Dorsolateral prefrontal cortex (tissue), 122 donors: ENCODE measurements at places on chromosomes 12 and 14. TPM values are rescaled to one million over a fixed set of nuclear protein-coding genes. Genes with fewer than 3 reads are reported as not detected.

Gene CCND2
- 100 TPM for total RNA-seq

DNA sequence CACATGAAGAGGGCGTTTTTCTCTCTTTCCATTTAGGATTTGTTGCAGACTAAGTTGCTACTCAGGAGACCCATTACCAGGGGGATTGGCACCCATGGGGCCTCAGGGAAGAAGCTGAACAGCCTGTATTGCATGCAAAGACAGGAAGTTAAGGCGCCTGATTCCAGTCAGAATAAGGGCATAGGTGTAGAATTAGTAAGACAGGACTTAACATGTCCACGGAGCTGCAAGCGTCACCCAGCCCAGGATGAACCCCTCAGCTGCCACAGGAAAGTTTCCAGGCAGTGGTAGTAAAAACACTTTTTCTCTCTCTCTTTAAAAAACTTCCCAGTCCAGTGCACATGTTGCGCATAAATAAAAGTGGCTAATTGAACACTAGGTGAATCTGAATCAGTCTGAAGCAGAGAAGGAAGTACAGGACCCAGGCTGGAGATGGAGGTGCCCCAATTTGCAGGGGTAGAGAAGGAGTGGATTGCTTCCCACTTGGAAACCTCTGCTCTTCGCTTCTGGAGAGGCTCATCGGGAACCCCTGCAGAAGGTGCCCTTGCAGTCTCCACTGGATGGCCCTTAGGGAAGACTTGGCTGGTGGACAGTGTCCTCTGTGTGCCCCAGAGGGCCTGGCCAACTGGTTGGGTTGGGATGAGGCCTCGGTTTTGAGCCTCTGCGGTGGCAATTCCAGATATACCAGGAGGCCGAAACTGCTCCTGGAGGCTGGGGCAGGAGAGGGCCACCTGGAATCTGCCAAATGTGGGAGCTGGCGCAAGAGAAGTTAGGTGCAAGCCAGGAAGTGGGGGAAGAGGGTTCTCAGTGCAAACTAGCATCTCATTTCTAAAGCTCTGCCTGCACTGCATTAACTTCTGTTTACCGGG is 10.7 kb upstream of the TBX3 start:
- DNase-seq, result no peak

GRCh38 chr12:132275110-132275531 is 54.3 kb downstream of the GALNT9 start:
- DNase-seq, result peak; percentile 72

- peak; percentile 51 for DNase-seq
These were observed 778 bp downstream of the AGAP2 start for GRCh38 chr12:57737467-57738460.

GRCh38 chr14:30015489-30015888 is 87.8 kb upstream of the PRKD1 start:
- DNase-seq, result no peak

- DNase-seq, result peak; percentile 30
These were observed 1.0 kb downstream of the NACA start for GRCh38 chr12:56723889-56724700.
